ENCODE measurements at places on chromosomes 6 and 20.

DNA sequence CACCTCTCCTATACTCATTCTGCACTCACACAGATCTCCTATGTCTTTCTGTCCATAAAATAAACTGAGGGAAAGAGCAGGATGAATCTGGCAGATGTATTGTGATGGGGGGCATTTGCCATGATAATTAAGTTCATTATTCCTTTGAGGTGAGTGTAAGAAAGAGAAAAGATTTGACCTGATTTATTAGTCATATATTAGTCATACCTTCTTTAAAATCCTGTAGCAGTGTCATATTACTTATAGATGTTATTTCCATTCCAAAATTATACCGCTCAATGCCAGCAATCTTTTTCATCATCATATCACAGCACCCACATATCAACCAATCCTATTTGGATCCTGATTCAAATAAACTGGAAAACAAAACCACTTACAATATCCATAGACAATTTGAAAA, 733.3 kb upstream of the SLC35B3 start:
- no peak for DNase-seq

- DNase-seq = no peak
Measured at GRCh38 chr6:142030115-142030619, 102.6 kb upstream of the GJE1 start.

DNA sequence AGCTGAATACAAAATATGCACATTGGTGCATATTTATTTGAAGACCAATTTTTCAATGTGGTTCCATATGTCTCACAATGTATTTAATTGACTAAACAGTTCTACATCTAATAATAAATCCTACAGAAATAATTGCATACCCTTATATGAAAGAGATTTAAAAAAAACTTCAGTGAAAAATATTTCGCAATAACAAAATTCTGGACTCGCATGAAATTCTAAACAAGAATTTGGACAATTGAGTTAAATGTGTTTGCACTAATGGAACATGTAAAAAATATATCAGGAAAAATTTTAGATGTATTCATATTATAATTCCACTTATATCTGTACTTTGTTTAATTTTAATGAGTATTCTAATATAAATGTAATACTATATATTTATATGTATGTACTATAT, 1003.1 kb downstream of the EYS start:
- DNase-seq = no peak

- no peak for DNase-seq
Measured at GRCh38 chr6:53432318-53433161, 83.8 kb upstream of the ELOVL5 start.

- DNase-seq = no peak
Measured at GRCh38 chr20:52124821-52125220, 66.8 kb downstream of the ZFP64 start.

- no peak for DNase-seq
Measured at GRCh38 chr6:118787724-118788423, 106.1 kb upstream of the ASF1A start.

DNA sequence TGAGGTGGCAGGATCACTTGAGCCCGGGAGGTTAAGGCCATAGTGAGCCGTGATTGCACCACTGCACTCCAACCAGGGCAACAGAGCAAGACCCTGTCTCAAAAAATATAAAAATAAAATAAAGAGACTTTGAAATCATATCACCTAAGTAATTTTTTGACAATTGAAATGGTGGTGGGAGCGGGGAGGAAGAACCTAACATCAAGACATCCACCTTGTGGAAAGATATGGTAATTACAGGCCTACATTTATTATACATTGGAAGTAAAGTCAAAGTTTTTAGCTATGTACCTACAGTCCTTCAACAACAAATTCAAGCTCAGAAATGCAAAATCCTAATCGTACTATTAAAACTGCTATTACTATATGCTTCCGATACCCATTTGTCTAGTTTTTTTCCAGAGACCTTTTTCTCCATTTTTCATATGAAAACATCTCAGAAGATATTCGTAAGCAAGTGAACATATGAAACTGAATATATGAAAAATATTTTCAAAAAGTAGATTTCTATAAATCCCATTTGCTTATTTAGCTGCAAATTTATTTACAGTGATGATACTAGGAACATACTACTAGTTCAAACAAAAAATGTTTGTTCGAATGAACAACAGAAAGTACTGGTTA, 83.3 kb downstream of the SYCP2 start:
- no peak for DNase-seq

- no peak for DNase-seq
Measured at GRCh38 chr20:18057101-18057993, at the start of gene OVOL2. Gene OVOL2 (minus strand): TSS chr20:18057916. CDS start chr20:18057634, 282 bp downstream.

DNA sequence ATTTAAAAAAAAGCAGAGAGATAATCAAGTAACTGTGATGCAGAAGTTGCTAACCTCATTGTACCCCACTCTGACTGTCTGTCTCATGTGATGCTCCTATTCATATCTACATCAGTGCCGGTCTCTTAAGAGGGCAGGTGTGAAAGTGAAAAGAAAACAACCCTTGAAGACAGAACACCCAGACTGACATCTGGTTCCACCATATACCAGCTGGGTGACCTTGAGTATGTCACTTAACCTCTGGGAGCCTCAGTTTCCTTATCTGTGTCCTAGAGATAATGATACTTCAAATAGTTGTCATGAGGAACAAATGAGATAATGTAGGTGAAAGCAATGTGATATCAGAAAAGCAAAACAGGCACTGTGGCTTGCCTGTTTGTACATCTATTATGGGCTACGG, 426.8 kb upstream of the SOX4 start:
- DNase-seq = no peak

DNA sequence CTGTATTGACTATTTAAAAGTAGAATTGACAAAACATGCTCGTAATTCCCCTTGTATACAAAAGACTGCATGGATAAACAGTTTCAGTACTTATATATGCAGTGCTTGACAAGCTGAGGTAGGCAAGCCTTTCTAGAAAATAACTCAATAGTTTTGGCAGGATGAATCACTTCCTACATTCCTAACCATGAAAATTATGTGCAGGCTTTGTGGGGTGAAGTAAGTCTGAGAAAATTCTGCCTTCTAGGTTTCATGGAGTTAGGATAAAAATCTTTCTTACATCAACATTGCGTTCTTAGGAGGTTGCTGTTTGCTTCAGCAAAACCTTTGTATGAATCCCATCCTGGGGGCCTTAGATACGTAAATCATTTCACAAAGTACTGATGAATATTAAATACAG, 801.4 kb upstream of the EYS start:
- no peak for DNase-seq

DNA sequence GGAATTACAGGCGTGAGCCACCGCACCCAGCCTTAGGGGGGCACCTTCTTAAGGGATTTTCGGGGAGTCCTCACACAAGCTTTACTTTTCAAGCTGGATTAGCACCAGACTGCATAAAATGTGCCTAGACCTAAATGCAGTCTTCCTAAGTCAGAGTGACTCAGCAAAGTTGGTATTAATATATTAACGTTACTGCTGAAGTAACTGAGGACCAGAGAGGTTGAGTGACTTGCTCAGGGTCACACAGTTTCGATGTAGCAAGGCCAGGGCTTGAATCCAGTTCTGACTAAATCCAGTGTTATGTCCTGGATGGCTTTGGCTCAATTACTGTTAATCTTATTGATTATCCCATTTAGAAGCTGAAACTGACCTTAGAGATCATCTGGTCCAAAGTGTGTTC, 13.4 kb downstream of the EDEM2 start:
- no peak for DNase-seq

GRCh38 chr6:159633196-159633595, 59.8 kb downstream of the SOD2 start:
- no peak for DNase-seq

GRCh38 chr20:45229264-45230056, 8.3 kb downstream of the SEMG2 start:
- DNase-seq = no peak

DNA sequence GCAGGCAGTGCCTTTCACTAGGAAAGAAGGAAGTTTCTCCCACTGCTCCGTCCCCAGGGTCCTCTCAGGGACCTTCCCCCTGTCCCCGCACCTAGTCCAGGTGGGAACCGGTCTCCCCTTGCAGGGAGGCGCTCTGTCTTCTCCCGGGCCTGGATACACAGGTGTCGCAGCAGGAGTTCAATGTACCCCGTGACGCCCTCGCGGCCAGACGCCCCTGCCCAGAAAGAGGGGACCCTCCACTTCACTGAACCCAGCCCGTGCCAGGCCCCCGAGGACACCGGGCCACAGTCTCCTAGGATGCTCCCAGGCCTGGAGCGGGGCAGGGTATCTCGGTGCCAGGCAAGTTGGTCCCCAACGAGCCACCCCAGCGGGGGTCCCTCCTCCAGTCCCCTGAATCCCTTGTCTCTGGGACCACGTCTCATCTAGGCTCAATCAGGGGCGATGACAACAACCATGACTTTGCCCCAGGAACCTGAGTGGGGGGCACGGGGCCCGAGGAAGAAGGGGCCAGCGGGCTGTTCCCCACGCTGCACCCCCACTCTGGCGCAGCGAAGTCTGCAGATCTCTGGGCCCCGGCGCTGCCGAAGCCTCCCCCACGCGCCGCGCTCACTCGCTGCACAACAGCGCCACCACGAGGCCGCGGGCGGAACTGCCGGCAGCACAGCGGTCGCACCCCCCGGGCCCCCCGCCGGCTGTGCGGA, 103.0 kb downstream of the EDN3 start:
- peak; percentile 71 for DNase-seq
